ENCODE measurements at places on chromosomes 11 and 22.

GRCh38 chr22:32800994-32801536 is 440 bp upstream of the TIMP3 start:
- DNase-seq, result no peak

GRCh38 chr11:44805596-44805995 is 78.8 kb downstream of the TSPAN18 start:
- DNase-seq, result no peak

GRCh38 chr22:36467042-36467810 is 14.2 kb downstream of the TXN2 start:
- DNase-seq, result no peak

DNA sequence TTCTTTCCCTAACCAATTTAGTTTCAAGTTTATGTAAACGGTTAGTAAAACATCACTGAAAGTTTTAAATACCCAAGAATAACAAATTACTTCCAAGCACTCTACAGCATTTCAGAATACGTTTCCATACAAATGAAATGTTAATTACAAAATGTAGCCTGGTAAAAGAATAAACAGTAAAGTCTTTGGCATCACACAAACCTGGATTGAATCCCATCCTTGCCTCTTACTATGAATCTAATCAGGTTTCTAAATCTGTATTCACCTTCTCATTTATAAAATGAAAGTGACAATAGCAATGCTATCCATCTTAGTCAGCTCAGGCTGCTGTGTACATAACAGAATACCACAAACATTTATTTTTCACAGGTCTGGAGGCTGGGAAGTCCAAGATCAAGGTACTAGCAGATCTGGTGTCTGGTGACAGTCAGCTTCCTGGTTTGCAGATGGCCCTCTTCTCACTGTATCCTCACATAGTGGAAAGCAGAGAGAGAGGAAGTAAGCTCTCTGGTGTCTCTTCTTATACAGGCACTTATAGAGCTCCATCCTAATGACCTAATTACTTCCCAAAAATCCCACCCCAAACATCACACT is 19.2 kb downstream of the FAM168A start:
- no peak for DNase-seq

DNA sequence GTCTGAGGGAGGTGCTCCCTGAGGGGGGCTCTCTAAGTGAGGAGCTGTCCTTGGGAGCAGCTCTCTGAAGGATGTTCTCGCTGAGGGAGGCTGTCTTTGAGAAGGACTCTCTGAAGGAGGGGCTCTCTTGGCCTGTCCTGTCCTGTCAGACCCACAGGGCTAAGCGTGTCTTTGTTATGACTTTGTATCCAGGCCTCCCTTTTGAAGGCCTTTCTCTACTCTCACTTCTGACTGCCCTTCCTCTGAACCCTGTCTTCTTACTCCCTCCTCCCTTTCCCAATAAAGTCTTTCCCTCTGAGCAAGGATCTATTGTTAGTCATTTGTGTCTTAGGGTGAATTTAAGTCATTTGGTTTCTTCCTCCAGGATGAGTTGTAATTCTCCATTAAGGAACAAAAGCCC is 330.1 kb upstream of the PLET1 start:
- DNase-seq, result peak; percentile 33

DNA sequence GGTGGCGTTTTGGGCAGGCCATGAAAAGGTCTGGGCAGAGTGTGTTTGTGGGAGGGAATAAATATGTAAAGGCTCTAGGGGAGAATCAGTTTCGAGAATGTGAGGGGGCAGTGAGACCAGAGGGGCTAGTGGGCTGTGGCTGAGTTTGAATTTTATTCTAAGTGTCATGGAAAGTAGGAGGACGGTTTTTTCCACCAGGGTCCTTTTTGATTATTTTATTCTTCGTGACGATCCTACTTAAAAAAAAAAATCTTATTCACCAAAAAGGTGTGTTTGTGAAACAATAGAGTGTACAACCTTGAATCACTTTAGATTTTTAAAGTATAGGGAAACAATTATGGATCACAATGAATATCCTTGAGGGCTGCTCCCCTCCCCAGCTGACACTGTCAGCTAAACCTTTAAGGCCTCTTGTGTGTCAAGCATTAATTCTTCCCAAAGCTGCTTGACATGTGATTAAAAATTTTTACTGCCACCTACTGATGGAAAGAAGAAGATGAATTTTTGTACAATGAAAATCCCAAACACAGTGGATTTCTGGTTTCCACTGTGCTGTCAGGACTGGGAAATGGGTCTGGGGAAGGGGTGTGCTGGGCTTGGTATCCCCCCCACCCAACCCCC is 107.5 kb upstream of the OR4B1 start:
- DNase-seq, result peak; percentile 27

DNA sequence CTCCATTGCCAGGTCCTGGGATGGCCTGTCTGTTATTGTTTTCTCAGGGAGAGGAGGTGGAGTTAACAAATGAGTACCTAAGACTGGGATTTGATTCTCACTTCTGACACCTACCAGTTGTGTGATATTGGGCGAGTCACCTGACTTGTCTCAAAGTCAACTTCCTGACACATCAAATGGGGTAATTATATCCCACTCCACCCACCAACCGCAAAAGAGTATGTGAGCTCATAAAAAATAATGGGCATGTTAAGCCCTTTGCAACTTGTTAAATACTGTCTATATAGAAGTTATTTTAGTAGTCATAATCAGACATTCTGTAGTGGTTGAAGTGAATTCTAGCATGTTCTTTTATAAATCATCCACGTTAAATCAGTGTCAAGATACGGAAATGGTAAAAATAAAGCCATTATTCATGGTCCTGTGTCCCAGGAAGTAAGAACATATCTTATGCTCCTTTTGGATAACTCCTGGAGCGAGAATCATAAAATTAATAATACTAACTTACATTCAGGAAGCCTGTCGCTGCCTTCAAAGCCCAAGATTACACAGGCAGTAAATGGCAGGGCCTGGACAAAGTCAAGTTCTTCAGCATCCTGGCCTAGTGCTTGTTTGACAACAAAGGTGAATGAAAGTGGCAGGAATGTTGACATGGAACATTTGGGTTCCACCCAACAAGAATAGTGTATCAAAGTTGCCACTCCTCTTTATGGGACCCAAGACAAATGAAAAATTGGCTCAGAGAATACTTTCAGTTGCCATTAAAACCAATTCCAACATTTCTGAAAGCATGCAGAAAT is 54.3 kb downstream of the SYTL2 start:
- DNase-seq, result no peak

DNA sequence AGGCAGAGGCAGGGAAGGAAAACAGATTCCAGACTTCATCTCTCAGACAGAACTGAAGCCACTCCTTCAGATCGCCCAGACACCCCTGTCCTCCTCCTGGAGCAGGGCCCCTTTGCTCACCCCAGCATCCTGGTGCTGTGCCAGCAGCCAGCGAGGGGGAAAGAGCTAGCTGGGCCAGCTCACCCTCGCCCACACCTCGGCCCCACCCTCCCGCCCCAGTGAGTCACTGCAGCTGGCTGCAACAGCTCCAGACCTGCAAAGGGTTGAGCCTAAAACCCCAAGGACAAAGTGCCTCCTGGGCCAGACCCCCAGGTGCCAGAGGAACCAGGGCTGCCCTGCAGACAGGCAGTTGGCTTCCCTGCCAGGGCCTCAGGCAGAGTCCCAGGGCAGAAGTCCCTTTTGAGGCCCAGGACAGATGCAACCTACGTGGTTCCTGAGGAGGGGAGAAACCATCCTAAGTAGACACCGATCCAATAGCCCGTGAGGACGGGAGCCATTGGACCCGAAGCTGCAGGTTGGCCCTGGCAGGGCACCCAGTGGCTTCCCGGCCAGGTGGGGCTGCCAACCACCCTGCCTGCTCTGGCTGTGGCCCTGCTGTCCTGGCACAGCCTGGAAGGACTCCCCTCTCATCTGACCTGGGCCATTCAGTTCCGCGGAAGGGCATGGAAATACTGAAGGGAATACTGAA is 7.2 kb downstream of the AHNAK start:
- DNase-seq, result peak; percentile 79

DNA sequence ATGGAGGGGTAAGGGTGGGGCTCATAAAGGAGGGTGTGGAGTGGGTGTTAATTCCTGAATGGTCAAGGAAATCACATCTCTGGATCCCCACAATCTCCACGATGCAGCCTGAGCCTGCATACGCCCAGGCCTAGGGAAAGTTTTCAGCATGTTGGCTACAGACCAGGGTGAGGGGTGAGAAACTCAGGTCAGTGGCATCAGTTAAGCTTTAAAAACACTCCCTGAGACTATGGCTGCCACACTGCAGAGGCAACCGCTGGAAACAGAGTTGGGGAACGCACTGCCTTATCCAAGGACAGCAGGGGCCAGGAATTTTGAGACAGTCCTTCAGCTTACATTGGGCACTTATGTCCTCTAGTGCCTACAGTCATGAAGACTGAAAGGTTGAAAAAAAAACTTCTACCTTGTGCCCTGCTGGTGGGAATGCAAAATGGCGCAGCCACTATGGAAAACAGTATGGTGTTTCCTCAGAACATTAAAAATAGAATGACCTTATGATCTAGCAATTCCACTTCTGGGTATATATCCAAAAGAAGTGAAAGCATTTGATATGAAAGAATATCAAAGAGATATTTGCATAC is 19.7 kb downstream of the DKK3 start:
- no peak for DNase-seq

GRCh38 chr11:61976813-61977475 is 9.5 kb upstream of the FTH1 start:
- no peak for DNase-seq

- DNase-seq, result no peak
Measured at GRCh38 chr11:115284773-115285172, 219.4 kb downstream of the CADM1 start.

GRCh38 chr11:102269927-102270326 is 47.4 kb upstream of the BIRC3 start:
- no peak for DNase-seq

DNA sequence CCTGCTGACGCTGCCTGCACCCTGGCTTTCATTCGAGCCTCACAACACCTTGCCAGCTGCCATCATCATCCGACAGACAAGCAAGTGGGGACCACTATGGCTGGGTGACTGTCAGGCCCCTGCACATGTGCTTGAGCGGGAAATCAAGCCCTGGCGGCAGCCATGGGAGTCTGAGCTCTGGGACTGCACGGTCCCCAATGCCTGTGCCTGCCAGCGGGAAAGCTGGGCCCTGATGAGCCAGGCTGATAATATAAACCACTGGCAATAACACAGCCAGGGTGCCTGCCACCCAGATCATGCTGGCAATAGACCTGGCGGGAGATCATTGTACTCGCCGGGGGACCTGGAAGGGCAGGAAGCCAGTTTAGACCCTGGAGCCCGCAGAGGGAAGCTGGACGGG is 2.5 kb downstream of the FGF3 start:
- DNase-seq, result no peak

Data from stromal cell of bone marrow (primary cell).